ENCODE measurements at places on chromosomes 3 and 15.

DNA sequence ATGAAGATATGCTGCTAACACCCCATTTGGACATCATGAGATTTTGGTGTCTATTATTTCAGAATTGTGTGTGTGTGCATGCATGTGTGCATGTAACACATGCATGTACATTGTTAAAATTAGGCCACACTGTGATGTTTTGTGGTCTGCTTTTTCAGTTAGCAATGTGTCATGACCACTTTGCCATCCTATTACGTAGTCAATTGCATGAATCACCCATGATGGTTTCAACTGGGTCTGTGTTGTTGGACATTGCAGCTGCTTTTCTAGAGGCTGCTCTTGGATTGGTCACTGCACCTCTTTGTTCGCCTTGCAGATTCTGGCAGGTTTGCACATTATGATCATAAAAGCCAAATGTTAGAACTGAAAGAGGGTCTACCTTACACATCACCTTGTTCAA lies 101.0 kb upstream of the THBS1 start:
- no peak for DNase-seq

- DNase-seq, result no peak
These were observed 515.7 kb upstream of the PROK2 start for GRCh38 chr3:72300621-72301020.

DNA sequence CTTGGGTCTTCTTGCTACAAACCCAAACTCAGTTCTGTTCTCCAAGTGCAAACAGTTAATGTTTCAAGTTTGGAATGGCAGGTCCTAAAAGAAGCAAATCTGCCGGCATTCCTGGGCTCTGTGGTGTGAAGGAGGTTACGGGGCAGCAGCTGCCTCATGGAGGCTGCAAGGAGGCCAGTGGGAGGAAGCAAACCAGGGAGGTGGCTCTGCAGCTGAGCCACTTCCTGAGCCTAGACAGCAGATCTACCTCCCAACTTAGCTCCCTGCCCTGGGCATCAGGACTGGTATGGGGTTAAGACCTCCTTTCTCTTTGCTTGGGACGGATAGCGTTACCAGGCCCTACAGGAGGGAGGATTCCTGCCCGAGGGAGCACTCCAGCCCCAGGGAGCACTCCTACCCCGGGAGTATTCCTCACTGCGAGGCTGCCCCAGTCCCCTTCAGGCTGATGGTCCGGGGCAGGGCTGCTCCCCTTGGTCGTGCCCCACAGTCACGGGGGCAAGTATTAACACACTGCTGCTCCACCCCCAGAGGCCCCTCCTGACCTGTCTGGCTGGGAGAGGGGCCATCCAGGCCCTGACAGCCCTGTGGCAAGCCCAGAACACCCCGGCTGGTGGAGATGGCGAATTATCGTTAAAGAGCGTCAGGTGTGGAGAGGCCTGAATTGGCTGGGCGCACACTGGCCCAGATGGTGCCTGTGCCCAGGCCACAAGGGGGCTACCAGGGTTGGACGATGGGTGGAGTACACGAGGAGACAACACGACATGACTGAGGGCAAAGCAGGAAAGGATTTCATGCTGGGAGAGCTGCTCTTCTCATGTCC lies 129.9 kb downstream of the ATP10A start:
- DNase-seq, result no peak

GRCh38 chr15:57697588-57697987 lies 8.9 kb upstream of the POLR2M start:
- DNase-seq, result no peak

DNA sequence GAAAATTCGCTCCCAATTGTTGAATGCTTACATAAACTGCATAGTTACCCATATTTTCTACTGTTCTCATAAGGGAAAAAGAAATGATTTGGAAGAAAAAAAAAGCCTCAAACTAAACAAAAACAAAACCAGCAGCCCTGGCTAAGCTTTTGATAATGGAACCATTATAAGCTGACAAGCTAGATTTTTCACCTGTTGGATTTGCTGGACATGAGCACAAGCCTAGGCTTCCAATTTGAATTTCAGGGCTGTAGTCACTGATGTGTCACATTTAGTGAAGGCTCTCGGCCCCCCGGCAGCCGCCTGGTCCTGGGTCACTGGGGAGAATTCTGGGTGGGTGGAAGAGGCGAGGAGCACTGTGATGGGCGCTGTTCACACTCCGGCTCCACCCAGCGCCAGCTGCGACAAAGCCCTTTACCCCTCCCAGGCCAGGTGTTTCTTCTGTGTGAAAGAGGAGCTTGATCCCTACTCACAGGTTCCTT lies 4.6 kb downstream of the FBXL22 start:
- no peak for DNase-seq

GRCh38 chr15:91839867-91840266 lies 13.6 kb upstream of the SLCO3A1 start:
- no peak for DNase-seq

DNA sequence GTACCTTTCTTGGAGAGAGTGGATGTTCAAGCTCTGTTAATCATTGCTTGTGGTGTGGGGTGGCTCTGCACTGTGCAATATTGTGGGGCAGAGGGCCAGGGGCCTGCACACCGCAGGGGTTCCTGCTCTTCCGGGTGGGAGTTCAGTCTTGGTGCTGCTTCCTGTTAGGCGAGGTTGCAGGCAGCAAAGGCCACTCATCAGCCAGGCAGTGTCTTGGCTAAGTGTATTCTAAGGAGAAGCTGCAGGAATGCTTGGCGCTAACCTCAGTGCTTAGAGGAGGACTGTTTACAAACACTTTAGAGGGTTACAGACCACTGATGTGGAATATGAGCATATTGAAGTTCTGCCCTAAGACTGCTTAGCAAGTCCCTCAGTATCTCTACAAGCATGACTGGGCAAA lies 81.7 kb downstream of the CEP63 start:
- DNase-seq, result no peak

GRCh38 chr3:36992806-36993325 lies at the start of gene EPM2AIP1:
Gene EPM2AIP1 (minus strand): TSS chr3:36993131. CDS start chr3:36993077, 54 bp downstream.
- DNase-seq, result no peak

DNA sequence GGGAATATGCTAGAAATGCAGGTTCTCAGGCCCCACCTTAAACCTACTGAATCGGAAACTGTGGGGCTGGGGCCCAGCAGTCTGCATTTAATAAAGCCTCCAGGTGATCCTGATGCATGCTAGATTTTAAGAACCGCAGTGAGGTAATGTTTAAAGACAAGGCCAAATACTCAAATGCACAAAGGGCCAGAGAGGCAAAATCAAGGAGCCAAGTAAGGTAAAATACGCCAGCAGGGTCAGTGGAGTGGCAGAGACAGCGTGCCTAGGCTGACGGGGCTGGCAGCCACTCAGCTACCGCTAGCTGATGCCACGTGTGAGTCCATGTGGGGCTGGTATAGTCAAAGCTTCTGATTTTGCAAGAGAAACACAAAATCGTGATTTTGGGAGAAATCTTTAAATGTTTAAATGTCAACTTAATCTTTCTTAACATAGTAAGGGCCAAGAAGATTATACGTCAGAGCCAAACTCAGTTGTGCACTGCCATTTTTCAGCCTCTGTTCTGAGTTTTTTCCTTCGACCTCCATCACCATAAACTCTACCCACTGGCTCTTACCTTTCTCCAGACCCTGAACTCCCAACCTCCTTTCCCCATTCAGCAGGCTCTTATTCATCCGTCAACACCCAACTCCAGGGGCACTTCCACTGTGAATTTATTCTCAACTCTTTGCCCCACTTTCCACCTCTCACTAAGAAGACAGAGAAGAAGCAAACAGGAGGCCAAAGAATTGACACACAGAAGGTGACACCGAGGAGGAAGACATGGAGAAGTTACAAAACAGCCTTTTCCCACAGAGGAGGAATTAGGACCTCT lies 136.6 kb upstream of the RAD18 start:
- DNase-seq, result no peak

- DNase-seq, result no peak
These were observed 318.6 kb downstream of the PLOD2 start for GRCh38 chr3:145842294-145842902.

- DNase-seq, result no peak
These were observed 112.8 kb downstream of the ST8SIA2 start for GRCh38 chr15:92506506-92506905.

GRCh38 chr3:184659797-184660301 lies 52.0 kb downstream of the MAGEF1 start:
- no peak for DNase-seq

- DNase-seq, result no peak
These were observed 145.0 kb upstream of the MEIS2 start for GRCh38 chr15:37245358-37245757.

DNA sequence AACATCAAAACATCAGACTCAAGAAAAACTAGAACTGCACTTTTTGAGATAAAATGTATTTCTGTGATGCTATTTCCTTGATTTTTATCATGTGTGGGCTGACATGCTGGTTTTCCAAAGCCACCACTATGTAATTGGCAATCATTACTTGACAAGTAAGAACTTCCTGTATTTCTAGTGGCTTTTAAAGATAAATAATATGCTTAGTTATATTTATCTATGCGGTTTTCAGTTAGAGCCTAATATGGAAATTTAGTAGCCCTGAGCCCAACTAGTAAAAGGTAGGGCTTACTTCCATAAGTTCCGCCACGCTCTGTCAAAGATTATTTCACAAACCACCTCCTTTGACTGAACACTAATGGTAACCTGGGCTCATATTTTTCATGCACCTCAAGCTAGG lies 91.6 kb downstream of the PPARG start:
- DNase-seq, result no peak

GRCh38 chr3:13638927-13639326 lies 90.0 kb downstream of the FBLN2 start:
- DNase-seq, result no peak
